ENCODE measurements at places on chromosomes 3 and 15.
A peak's percentile ranks its signal among the peaks of the same experiment; 100 is the strongest.

GRCh38 chr3:35383719-35384555 lies 255.4 kb upstream of the ARPP21 start:
- DNase-seq = no peak

DNA sequence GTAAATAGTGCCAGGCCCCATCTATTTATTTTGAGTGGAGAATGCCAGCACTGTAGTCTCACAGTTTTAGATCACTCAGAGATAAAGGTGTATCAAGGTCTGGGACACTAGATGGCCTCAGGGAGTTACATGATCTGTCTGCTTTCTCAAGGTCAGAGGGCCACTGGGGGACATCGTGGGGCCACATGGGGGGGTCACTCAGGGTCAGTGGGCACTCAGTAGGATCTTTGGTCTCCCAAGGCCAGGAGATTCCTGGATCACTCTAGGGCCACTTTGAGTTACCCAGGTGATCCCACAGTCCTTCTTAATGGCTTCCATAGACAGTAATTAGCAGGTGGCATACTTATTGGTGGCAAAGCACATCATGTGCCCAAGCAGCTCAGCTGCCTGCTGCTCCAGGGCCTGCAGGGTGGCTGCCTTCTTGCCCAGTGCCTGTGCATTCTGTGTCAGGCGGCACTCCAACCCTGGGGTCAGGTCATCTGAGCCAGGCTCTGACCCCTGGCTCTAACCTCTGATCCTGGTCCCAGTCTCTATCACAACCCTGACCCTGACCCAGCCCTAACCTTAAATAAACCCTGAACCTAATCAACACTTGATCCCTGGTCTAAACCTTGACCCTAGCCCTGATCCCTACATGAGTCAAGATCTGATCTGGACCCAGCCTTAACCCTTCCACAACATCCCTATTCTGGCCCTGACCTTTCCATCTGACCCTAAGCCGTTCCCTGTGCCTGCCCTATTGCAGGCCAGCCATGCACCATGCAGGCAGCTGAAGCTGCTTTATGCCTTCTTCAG lies 1.8 kb upstream of the LAMB2 start:
- no peak for DNase-seq

GRCh38 chr3:10149226-10149625 lies 7.6 kb downstream of the VHL start:
- DNase-seq = no peak

- peak; percentile 10 for DNase-seq
These were observed 405.9 kb downstream of the ROBO1 start for GRCh38 chr3:79361748-79362378.

GRCh38 chr15:61633951-61634350 lies 404.8 kb upstream of the RORA start:
- DNase-seq = no peak

DNA sequence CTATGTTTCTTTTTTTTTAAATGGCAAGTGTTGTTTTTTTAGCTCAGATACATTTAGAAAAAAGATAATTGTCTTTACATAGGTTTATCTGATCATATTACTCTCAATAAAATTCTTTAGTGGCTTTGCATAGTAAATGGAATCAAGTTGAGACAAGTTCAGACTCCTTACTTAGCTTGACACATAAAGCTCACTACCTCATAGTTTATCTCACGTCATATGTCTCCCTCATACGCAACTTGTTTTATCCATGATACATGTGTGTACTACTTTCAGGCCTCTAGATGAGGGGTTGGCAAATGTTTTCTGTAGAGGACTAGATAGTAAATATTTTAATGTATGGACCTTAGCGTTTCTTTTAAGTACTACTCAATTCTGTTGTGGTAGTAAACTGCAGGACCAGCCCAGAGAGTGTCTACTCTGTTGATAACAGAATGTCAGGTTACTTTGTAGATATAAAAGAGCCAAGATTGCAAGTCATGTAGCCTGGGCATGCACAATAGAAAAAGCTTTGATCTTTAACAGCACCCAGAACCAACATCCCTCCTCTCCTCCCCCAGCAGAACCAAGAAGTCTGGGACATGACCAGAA lies 28.2 kb upstream of the MGA start:
- no peak for DNase-seq

GRCh38 chr3:64213962-64214379 lies 11.3 kb downstream of the PRICKLE2 start:
- no peak for DNase-seq

DNA sequence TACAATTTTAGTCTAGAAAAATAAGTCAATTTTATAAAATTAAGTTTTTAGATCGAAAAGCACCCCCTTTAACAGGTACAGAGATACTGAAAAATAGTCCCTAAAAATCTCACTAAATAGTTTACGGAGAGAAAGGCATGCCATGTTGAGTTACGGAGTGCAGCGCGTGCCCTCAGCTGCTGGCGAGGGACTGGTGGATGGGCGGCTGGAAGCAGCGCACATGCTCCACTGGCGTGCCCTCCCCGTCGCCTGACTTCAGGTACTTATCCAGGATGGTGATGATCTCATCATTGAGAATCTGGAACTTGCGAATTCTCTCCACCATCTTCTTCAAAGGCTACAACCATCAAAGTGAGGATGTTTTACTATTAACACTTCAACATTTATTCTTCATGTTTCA lies 31.4 kb downstream of the NIPA2 start:
- no peak for DNase-seq

DNA sequence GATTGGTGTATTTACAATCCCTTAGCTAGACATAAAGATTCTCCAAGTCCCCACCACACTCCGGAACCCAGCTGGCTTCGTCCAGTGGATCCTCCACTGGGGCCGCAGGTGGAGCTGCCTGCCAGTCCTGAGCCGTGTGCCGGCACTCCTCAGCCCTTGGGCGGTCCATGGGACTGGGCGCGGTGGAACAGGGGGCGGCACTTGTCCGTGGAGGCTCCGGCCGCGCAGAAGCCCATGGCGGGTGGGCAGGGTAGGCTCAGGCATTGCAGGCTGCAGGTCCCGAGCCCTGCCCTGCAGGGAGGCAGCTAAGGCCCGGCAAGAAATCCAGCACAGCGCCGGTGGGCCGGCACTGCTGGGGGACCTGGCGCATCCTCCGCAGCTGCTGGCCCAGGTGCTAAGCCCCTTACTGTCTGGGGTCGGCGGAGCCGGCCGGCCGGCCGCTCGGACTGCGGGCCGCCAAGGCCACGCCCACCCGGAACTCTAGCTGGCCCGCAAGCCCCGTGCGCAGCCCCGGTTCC lies 3.5 kb upstream of the RNU5B-1 start:
- DNase-seq = no peak

GRCh38 chr15:49624056-49624455 lies 3.2 kb downstream of the DTWD1 start:
- no peak for DNase-seq

DNA sequence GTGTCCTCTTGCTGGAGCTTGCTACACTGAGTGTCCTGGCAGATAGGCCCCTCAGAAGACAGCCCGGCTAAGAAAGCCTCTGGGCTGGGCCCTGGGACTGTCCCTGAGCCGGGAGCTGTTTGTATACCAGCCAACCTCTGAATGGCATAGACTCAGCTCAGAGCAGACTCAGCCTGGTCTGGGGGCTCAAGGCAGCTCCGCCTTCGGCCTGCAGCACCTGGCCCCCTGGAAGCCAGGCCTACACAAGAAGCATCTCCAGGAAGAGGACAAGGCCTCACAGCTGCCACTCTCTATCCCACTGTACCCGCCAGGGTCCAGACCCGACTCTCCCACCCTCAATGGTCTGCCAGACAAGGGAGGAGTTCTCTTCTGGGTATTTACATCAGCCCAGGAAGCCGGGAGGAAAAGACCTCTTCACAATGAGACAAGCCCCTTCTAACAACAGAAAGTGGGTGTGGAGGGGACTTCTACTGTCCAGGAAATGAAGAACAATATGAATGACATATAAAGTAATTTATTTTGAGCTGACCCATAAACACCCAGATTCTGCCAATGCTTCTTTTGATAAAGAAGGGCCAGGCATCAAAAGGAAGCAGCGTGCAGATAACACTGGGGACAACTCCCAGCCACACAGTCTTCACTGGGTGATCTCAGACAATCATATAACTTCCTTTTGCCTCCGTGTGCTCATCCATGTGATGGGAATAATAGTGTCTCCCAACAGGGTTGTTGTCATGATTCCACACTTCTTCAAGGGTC lies 110.2 kb downstream of the TPRA1 start:
- no peak for DNase-seq

- DNase-seq = no peak
These were observed 535.8 kb downstream of the ZBBX start for GRCh38 chr3:166844329-166844728.

GRCh38 chr15:24752354-24752753 lies 76.8 kb downstream of the NPAP1 start:
- no peak for DNase-seq

DNA sequence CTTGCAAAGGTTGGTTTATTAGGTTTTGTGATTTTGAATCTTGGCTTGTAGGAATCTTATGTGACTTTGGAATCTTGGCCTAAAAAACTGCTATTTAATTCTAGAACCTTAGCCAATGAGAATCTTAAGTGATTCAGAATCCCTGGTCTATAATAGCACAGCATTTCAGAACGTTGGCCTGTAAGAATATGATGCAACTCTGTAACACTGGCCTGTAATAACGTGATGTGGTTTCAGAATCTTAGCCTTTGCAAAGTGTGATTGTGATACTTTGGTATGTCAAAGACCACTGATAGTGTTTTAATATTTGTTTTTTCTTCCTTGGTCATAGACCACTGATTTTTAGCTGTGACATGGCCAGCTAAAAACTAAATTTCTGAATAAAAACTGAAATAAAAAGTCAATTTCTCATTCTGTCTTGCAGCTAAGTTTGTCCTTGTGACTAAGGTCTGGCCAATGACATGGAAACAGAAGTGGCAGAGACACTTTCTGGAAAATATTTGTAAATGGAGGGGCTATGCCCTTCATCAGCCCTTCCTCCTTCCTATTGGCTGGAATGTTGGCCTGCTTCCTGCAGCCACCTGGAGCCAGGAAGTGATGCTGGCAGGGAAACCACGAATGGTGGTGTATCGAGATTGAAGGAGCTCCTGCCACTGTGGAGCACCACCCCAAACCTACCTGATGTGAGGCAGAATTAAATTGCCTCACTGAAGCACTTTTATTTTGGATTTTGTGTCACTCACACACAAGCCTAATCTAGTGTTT lies 42.3 kb upstream of the CORO2B start:
- no peak for DNase-seq

DNA sequence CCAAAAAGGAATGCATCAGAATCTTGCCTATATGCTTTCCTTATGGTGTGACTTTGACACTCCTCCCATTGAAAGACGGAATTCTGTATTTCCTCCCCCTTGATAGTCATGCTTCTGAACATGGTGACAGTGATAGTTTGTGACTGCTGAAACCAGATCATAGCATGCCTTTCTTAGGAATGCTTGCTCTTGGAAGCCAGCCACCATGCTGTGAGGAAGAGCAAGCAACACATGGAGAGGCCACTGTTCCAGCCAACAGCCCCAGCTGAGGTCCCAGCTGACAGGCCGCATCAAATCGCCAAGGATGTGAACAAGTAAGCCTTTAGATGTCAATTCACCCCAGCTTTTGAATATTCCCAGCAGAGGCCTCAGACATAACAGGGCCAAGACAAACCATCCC lies 100.1 kb downstream of the IGF2BP2 start:
- no peak for DNase-seq

DNA sequence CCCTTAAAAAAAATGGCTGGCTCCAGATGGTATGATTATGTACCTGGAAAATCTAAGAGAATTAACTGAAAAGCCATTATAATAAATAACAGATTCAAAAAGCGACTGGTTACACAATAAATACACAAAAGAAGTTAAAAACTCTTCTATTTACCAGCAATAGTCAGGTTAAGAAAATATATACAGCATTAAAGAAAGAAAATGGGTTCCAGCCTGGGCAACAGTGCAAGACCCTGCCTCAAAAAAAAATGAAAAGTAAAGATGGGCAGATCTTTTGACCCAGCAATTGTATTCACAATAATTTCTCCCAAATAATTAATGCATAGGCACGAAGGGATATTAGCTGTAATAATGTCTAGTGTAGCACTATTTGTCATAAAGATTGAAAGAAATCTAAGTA lies 8.7 kb downstream of the TBC1D5 start:
- DNase-seq = no peak

GRCh38 chr3:115518100-115518852 lies 105.0 kb upstream of the GAP43 start:
- DNase-seq = peak; percentile 8

DNA sequence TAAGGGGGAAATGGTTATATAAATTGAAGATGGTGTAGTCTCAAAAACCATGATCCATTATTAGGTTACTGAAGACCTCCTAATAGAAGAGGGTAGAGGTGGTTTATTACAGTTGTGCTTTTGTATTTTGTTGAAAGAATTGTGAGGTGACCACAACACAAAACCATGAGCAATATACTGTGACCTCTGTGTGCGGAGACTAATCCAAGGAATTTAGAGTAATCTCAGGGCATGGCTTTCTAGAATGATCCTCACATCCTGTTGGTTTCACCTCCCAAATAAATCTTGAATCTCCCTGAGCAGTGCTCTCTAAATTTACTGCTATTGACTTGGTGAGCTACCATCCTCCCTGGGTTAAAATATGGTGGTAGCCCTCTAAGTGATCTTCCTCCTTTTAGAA lies 52.3 kb downstream of the PTPRG start:
- no peak for DNase-seq

- DNase-seq = no peak
These were observed 62.7 kb upstream of the ICE2 start for GRCh38 chr15:60541481-60542299.

DNA sequence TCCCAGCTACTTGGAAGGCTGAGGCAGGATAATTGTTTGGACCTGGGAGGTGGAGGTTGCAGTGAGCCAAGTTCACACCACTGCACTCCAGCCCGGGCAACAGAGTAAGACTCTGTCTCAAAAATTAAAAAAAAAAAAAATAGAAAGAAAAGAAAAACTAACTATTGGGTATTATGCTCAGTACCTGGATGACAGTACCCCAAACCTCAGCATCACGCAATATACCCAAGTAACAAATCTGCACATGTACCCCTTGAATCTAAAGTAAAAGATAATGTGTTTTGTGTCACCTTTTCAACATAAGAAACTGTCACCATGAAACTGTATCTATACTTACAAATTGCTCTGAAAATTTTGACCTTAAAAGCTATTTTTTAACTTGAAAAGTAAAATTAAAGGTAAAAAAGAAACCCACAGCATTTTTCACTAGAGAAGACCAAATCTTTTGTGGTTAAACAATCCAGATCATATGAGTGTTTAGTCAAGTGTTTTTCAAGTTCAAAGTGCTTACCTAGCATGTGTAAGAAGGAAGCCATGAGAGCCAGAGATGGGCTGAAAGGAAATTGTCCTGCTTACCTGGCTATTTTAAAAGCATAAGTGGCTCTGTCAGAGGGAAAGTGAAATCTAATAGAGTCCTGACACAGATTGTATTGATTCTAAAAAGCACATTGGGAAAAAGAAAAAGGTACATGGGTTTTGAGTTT lies 50.5 kb downstream of the MYO1E start:
- DNase-seq = no peak

- no peak for DNase-seq
These were observed 600.2 kb upstream of the GRM7 start for GRCh38 chr3:6260551-6261191.

GRCh38 chr3:171320750-171321558 lies 139.3 kb downstream of the TNIK start:
- DNase-seq = no peak
